NCI-H1105 (cell line): ENCODE measurements at places on chromosomes 5 and 9.

DNA sequence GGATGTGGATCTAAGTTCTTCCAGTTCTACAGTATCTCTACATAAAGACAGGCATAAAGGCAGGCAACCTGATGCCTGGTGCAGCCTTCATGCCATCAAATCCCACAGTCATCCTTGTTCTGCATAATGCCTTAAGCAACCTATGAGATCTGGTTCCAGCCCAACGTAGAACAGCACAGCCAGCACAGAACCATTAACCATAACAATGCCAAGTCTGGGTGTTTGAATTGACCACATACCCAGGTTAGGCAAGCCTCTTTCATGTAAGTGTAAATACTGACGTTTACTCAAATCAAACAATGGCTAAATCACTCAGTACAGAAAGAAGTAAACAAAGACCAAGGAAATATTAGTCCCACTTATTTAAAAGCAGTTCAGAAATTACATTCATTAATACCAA is 195.0 kb downstream of the ADAMTSL1 start:
- no peak for DNase-seq

DNA sequence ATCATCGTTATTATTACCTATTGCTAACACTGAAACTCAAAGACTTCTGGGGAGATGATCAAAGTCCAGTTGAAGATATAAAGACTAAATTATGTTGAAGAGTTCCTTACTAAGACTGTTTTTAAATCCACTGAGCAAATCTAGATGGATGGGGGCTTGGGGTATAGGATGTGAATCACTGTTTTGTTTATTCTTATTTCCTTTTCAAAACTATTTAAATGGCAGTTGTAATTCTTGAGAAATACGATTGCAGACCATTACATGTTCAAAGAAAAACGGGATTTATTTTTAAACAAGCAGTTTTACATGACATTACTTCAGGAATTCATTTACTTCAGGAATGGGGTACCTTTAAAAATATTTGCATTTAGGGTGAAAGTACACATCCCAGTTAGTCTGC is 4.3 kb downstream of the RASGRF2 start:
- no peak for DNase-seq

DNA sequence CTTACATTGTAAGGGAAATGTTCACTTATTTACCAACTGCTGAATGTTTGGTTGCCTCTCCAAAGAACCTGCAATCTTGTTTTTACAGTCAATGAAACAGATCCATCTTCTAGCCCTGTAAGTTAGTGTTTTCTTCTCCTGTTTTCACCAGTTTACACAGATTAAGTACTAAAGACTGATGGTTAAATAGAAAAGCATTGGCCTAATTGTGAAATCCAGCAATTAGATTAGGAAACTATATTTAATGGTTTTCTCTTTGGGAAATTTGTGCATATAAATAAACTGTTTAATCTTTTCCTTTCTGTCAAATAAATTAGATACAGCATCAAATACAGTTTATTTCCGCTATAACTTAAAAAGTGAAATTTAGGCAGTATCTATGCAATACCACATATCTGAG is 247.9 kb upstream of the MEF2C start:
- no peak for DNase-seq

- no peak for DNase-seq
Observed at GRCh38 chr5:152140347-152140746, 215.7 kb upstream of the GLRA1 start.
